Head of caudate nucleus (tissue), 42 donors: ENCODE measurements at places on chromosomes 7 and 10.

DNA sequence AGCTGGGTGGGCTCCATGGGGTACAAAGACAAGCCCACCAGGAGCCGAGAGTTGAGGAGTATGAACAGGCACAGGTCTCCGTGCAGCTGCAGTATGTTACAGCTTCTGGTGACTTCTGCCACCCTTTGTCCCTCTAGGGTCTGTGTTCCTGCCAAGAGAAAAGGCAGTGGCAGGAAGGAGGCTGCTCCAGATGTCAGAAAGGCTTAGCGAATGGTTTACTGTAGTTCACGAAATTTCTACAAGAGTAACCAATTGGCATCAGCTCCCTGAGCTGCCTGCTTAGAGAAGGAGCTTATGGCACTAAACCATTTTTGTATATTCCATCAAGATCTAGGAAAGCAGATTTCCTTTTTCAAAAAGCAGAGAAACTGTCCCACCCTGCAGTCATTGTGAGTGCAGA lies 48.2 kb upstream of the TMEM72 start:
- DNase-seq, result no peak

GRCh38 chr7:3725155-3726059 lies 424.4 kb downstream of the SDK1 start:
- no peak for DNase-seq

GRCh38 chr10:2866569-2866968 lies 200.8 kb upstream of the PFKP start:
- no peak for DNase-seq

DNA sequence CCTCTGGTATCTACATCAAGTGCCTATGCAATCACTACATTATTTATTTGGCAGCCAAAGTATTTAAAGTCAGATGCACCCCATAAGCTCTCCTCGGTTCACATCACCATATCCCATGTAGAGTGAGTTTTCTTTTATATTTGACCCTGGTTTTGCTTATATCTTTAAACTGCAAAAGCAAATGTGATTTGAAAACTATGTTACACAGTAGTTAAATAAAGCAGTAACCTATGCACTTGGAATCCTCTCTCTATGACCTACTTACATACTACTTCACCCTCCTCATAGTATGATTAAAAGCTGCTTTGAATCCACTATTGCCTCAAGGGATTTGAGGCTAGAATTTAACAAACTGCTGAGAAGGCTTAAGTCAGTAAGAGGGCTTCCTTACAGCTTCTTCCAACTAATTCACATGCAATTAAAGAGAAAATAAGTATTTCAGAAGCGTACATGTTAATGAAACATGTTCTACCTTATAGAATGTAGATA lies 2.2 kb upstream of the CELF2 start:
- no peak for DNase-seq

GRCh38 chr7:137146552-137147337 lies 196.8 kb downstream of the PTN start:
- DNase-seq, result no peak

DNA sequence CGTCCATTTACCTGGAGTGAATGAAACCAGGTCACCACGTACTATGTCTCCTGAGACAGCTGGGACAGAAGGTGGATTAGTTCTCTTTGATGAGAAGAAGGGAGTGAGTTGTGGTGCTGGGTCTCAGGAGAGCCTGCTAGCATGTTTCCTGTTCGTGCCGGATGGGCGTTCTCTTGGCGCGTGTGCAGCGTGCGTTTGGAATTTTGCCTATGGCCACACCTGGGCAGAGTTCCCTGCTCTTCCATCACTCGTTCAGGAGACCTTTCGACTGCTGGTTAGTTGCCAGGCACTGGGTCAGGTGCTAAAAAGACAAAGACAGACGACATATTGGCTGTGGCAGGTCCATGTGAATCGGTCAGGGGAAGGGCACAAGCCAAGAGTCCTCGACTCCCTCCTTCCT lies 90.3 kb downstream of the TRRAP start:
- DNase-seq, result no peak

- no peak for DNase-seq
Measured at GRCh38 chr10:103154521-103155299, 38.4 kb downstream of the NT5C2 start.

DNA sequence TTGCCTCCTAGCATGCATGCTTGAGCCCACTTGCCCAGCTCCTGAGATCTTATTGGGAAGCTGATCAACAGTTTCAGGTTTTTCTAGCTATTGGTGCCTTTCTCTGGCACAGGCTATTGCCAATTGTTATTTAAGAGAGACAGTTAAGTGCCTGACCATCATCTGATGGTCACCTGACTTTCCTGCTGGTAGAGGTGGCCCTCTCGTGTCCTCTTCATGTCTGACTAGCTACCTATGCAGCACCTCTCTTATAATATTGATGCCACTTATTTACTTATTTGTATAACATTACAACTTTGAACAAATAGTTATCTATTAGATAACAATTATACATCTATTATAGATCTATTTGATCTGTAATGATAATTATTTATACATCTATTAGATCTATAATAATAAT lies 205.9 kb upstream of the SEMA3D start:
- DNase-seq, result no peak

DNA sequence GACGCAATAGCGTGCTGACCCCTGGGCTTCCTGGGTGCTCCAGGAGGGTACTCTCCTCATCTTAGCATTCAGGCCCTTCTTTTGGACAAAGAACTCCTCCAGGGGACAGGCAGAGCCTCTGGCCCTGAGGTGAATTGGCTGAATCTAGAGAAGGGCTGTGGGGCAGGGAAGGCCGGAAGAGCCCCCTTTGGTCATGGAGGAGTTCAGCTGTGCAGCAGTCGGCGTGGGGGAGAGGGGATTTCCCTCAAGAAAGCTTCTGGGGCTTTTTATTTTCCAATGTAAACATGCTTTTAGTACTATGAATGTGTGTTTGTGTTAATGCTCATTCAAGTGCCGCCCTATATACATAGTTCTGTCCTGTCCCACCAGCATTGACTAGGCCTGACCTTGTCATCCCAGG lies 38.8 kb downstream of the FIGNL1 start:
- no peak for DNase-seq

DNA sequence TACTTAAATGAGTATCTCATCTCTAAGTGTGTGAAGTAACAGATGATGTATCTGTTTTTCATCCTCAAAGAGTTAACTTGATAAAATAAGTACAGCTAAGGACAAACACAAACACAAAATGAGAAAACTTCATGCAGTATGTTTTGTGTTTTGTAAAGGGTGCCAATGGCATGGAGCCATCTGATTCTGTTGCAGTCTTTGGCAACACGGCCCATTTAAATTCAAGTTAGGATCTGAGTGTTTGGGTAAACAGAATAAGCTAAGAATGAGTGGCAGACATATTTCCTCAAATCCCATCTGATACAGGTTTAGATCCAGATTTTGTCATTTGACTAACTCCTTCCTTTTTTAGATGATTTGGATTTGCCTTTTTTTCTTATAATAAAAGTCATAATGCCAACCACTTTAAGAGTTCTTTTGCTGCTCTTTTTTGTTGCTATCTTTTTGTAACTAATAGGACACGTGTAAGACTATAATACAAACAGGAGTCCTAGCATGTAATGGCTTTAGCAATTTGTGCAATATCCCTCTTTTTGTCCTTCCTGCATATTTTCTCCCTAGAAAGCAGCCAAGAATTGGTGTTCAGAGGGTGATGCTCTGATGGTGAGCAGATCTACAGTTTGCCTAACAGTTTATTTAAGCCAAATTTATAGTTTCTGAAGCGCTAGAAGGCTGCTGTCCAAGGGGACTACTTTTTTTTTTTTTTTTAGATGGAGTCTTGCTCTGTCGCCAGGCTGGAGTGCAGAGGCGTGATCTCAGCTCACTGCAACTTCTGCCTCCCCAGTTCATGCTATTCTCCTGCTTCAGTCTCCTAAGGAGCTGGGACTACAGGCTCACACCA lies 18.9 kb upstream of the ACTA2 start:
- DNase-seq, result no peak

- no peak for DNase-seq
Measured at GRCh38 chr10:12656518-12657142, 307.3 kb downstream of the CAMK1D start.

GRCh38 chr7:129739427-129739826 lies 127.9 kb downstream of the NRF1 start:
- no peak for DNase-seq

- no peak for DNase-seq
Measured at GRCh38 chr10:11311027-11311426, 293.4 kb downstream of the CELF2 start.

GRCh38 chr7:100561491-100562194 lies 12.1 kb downstream of the SAP25 start:
- no peak for DNase-seq

DNA sequence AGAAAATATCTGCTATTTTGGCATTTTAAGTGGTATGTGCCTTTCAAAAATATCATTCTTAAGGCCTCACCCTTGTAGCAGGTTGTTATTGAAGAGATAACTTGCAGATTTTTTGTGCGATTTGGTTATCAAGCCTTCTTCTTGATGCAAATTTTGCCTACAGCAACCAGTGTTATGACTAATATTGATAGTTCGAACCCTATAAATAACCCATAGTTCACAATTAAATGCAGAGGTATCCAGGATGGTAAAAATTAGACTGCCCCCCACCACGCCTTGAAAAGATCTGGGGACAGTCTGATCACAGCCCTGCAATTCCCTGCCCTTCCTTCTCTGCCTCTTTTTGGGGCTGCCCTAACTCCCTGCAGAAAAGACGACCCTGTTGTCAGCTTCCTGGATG lies 28.4 kb upstream of the RAPGEF5 start:
- DNase-seq, result no peak

DNA sequence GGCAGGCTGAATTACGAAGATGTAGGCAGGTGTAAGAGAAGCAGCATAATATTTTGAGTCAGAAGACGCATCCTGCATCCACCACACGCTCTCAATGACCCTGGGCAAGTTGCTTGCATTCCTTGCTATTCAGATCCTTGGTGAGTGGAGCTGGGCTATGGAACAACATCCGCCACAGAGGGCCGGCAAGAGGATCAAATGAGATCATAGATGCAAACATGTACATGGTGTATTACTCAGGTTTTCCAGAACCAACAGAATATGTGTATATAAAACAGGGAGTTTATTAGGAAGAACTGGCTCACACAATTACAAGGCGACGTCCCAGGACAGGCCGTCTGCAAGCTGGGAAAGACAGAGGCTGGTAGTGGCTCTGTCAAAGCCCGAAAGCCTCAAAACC lies 51.5 kb downstream of the ADAM12 start:
- no peak for DNase-seq

GRCh38 chr7:112124061-112124766 lies 82.0 kb downstream of the DOCK4 start:
- no peak for DNase-seq

- DNase-seq, result no peak
Measured at GRCh38 chr7:36760856-36761762, 36.8 kb upstream of the AOAH start.

DNA sequence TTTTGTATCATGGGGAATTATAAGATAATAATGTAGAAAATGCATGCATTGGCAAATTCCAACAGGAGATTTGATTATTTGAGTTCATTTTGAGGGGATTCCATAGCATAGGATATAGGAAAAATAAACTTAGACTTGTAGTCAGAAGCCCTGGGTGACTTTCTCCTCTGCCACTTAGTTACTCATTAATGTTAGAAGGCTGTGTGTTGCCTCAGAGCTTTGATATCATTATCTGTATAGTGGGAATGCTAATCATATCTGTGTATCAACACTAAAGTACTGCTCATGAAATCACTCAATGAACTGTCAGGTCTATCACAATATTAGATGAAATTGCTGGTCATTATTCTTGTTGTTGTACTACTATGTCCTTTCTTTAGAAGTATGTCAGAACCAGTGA lies 23.0 kb upstream of the TEX47 start:
- DNase-seq, result no peak

GRCh38 chr10:84341983-84342382 lies 13.6 kb downstream of the CCSER2 start:
- no peak for DNase-seq

DNA sequence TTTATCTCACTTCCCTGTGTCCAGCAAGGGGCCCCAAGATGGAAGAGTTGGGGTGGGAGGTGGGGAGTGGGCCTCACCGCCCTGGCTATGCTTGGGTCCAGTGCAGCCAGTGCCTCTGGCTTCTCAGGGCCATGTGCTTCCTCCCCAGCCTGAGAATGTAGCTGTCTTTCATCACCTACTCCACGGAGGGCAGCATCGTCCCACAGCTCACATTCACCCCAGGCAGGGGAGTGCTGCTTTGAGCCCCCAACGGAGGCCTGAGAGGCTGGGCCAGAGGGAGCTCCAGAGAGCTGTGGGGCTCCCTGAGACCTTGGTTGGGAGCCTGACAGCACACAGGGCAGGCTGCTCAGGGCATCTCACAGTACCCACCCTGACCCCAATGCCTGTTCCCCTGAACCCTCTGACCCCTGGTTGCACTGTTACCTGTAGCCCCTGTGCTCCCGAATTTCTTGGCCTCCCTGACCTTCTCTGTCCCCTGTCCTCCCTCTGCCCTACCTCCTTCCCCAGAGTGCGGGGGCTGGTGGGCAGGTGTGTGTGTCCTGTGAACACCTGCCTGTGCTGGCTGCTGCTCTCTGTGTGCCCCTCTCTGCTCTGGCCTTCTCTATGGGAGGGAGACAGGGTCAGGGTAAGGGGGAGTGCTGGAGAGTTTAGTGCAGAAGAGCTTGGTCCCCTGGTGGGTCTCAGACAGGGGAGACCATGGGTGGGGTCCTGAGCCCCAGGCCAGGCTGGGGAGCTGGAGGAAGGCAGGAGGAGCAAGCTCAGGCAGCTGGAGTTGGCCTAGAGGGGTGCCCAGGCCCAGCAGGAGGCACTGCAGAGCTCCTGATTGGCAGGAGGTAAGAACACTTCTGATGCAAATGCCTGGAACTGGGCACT lies 19.6 kb upstream of the ZNF488 start:
- no peak for DNase-seq

DNA sequence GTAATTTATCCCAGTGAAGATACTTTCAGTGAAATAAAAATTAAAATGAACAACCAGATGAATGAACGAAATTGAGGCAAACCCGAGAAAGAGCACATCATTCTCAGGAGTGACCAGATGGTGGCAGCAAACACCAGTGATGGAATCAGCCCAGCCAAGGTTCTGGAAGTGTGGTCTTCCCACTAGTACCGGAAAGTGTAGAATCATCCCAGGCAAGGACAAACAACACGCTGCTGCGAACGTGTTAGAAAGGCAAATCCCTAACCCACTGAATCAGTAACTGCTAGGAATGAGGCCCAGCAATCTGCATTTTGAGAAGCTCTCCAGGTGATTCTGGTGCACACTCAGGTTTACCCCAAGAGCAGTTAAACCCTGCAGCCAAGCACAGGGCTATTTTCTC lies 15.5 kb upstream of the SLC18A3 start:
- DNase-seq, result peak; percentile 38

DNA sequence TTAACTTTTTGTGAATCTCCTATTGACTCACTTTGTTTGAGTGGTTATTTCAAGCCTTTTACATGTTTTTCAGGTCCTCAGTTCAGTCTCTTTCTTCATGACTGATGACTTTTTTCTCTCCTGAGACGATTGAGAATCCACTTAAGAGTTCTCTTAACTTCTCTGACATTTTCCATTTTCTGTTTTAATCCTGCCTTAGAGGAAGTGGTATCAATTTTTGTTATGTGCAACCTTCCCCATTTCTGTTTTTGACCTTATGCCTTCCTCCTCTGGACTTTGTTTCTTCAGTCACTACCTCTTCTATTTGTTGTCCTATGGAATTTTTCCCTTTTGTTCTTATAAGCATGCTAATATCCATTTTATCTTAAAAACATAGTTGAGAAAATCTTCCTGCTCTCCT lies 2.4 kb downstream of the PSMC2 start:
- no peak for DNase-seq
